ENCODE measurements at places on chromosomes 7 and 10.

DNA sequence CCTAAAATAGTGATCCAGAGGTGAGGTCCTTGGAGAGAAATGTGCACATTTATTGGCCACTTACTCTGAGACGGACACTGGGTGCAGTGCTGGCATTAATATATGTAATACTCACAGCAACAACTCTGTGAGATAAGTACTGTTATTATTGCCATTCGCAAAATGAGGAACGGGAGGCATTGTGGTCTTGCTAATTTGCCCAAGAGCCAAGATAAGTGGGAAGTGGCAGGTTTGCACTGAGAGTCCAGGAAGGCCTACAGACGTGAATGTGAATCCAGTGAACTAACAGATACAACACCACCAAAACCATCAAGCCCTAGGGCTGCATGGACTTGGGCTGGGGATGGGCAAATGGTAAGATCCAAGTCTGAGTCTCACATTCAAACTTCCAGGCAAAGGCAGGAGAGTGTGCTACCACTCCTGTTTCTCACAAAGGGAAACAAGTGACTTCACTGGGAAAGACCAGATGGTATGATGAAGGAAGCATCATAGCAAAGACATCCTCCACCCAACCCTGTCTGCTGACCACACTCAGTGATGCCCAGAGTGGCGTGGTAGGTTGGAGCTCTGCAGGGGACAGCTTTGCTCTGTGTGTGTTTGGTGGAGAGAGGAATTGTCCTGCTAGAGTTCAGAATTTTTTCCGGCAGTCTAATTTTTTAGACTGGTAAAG lies 19.2 kb downstream of the TMEM273 start:
- no peak for DNase-seq

DNA sequence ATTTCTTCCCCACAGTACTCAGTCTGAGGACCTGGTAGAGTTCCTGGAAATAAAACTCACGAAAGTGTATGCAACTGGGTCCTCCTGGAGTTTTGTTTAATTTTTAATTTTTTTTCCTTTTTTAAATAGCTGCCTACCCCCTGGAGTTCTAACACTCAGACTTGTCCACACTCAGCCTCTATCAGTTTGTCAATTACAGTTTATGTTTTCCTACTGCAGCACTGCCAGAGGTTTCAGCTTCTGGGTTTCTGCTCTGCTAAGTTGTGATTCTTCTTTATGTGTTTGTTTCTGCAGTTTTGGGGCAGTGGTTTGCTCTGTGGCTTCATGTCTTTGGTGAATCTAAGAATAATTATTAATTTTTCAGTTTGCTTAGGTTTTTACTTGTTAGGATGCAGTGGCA lies 59.2 kb downstream of the TBC1D12 start:
- no peak for DNase-seq

DNA sequence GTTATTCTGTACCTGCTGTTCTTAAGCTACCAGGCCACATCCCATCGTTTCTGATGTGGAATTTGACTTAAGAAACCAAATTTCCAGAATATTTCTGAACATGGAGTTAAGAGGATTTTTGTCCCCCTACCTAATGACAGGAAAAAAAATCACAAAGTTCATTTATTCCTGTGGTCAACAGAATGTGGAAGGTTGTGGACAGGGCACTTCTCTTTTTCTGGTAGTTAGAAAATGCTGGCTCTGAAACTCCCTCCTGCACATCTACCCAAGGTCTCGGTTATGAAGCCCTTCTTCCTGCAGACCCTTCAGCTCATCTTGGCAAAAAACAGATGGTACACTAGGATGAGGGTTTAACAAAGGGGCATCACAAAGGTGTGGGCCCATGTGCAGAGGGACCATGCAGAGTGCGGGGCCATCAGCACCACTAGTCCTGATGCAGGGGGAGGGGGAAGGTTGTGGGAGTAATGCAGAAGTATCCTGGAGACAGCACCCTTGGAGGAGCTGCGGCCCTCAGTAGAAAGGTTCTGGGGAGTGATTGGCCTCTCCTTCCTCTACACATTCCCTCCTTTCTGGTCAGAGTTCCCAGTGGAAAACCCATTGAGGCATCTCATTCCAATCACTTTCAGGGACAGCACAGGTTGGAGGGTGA lies 9.8 kb downstream of the ALOX5 start:
- no peak for DNase-seq

GRCh38 chr10:32104181-32104580 lies 48.0 kb upstream of the KIF5B start:
- no peak for DNase-seq

GRCh38 chr10:61944410-61945147 lies 43.1 kb downstream of the ARID5B start:
- DNase-seq, result no peak

GRCh38 chr10:125843603-125844329 lies 20.4 kb downstream of the BCCIP start:
- no peak for DNase-seq

GRCh38 chr10:112959207-112959838 lies 9.3 kb downstream of the TCF7L2 start:
- no peak for DNase-seq

- no peak for DNase-seq
Observed at GRCh38 chr10:6464862-6465430, 115.1 kb downstream of the PRKCQ start.

DNA sequence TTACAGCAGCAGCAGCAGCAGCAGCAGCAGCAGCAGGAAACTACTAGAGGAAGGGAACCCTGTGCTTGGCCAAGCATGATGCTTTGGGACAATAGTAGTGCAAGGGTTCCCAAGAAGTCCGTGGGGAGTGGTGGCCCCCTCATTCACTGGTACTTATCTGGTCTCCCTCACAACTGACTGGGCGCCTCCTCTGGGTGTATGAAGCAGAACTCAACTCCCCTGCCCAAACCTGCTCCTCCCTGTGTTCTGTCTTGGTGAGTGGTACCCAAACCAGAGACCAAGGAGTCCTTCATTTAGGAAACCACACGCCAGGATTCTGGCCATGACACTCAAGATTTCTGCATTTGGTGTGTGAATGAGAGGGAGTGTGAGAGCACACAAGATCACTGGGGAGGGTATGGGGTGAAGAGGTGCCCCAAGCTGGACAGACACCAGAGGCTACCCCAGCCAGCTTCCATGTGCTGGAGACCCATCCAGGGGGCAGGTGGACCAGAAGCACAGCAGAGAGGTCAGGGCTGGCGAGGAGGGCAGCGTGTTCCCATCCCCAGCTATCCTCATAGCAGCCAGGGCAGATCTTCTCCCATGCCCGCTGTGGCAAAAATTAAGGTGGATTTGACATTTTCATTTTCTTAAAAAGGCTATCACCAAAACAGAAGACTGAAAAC lies 10.6 kb upstream of the ZNF777 start:
- no peak for DNase-seq

DNA sequence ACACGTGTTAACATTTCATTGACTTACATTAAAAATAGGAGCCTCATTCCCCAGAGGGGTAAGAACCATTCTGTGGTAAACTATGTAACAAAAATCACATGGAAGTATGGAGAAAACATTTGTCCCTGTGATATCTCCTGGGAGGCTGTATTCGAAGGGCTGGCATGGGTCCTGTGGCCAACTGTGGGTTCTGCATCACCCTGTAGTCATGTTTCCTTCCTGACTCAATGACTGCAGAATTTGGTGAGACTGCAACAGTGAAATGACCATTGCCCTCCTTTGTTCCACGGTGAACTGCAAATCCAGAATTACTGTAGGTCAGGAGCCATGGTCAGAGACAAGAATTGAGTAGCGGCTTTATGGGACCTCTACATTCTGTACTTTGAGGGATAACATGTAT lies 3.6 kb upstream of the ZEB1 start:
- no peak for DNase-seq

- no peak for DNase-seq
Observed at GRCh38 chr10:96565774-96566173, 21.0 kb downstream of the TM9SF3 start.

GRCh38 chr7:121023683-121024511 lies 35.4 kb downstream of the CPED1 start:
- DNase-seq, result no peak

GRCh38 chr7:98958968-98959367 lies 80.6 kb downstream of the TRRAP start:
- no peak for DNase-seq

DNA sequence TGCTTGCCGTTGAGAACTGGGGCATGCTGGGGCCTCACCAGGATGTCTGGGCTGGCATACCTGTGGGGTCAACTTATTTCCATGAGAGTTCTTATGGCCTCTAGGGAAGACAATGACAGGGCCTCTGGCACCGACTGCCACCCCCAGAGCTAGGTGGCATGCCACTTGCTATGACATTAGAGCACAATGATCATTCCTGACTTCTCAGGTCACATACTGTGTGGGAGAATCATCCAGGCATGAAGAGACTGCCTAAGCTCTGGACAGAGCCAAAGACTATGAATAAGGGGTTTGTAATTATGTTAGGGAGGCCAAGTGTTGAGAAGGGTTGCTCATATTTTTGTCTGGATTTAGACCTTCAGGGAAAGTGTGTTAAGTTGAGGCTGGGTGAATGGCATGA lies 97.5 kb downstream of the PTPN20 start:
- no peak for DNase-seq

GRCh38 chr10:44278837-44279324 lies 106.0 kb downstream of the CXCL12 start:
- no peak for DNase-seq

DNA sequence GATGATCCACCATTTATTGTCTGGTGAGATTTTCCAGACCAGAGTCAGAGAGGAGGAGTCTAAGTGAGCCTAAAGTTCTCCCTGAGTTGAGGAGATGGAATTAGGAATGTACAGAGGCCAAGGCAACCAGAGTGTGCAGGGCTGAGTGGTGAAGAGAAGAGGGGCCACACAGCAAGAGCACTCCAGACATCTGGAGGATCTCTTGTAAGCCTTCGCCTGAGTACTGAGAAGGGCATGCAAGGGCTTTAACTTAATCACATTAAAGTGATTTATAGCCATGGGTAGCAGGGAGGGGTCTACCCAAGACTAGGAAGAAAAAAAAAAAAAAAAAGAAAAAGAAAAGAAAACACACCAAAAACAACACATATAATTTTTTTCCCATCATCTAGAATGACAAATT lies 1190.4 kb downstream of the GATA3 start:
- no peak for DNase-seq

DNA sequence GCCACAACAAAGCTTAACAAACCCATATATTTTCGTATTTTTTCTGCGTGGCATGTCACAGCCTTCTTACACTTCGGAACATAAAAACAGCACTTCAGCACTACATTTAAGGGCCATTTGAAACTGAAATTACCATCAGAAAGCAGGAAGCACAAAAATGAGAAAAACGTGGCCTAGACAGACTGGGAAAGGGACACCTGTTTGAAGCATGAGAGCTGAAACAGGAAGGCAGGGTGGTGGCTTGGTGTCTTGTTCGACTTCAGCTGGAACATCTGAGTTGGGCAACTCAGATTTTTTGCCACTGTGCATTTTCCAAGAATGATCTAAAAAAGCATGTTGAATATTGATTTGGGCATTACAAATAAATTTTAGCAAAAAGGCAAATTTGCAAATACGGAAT lies 243.2 kb downstream of the ELMO1 start:
- no peak for DNase-seq

- DNase-seq, result peak; percentile 55
Observed at GRCh38 chr10:97278491-97278989, 13.9 kb downstream of the ARHGAP19 start.

DNA sequence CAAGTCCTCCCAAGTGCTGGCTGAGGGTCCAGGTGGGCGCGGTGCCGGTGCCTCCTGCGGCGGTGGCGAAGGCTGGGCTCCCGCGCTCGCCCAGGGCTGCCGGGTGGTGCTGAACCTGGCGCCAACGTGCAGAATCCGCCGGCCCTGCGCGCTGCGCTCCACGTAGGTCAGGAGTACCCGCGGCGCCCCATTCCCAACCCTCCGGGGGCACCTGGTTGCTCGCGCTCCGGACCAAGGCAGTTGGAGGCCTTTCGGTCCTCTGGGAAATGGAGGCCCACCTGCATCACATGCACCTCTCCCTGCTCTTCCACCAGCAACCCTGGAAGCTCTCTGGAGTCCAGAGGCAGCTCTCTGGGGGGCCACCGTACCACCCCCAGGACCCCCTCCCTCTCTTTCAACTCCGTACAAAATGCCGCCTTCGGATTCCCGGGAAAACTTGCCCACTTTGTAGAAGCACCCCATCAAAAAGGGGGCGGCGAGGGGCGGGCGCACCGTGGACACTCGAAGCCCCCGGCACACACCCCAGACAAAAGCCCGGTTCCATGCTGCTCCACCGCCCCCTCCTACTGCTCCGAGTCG lies 745 bp downstream of the SLC16A9 start:
- no peak for DNase-seq

- no peak for DNase-seq
Observed at GRCh38 chr7:101231644-101232043, 6.0 kb downstream of the CLDN15 start.

GRCh38 chr7:5448378-5449037 lies 24.9 kb upstream of the TNRC18 start:
- no peak for DNase-seq

GRCh38 chr10:391305-391704 lies 256.1 kb downstream of the ZMYND11 start:
- DNase-seq, result no peak

GRCh38 chr10:5545778-5546710 lies 21.3 kb downstream of the CALML3 start:
- DNase-seq, result no peak

Measured in CD4-positive, alpha-beta T cell treated with Interleukin-10 for 1 hour (primary cell).